Fibroblast of lung (primary cell): ENCODE measurements at places on chromosomes 12 and 14. TPM values are rescaled to one million over a fixed set of nuclear protein-coding genes. Genes with fewer than 3 reads are reported as not detected.

DNA sequence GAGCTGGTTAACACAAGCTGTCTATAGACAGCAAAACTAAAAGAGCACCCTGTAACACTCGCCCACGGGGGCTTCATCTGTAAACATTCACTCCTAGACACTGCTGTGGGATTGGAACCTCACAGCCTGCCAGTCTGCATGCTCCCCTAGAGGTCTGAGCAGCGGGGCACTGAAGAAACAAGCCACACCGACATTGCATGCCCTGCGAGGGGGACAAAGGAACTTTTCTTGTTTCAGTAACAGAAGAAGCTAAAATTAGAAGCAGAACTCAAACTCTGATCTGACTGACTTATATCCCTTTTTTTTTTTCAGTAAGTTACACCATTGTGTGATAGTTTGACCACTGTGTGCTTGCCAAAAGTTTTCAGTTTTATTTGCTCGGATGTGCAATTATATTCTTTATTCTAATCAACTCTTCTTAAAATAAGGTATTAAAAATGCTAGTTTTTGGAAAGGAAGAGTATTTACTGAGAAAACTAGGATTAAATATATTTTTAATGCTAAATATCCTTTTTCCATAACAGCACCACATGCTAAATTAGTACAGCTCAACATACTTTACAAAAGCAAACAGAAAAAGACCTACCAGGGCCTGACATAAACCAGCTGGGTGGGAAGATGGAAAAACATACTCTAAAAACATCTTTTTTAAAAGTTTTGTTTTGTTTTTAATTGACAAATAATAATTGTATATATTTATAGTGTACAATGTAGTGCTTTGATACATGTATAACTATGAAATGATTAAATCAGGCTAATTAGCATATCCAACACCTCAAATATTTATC is 100.2 kb downstream of the EPS8 start:
- DNase-seq: peak; percentile 48

DNA sequence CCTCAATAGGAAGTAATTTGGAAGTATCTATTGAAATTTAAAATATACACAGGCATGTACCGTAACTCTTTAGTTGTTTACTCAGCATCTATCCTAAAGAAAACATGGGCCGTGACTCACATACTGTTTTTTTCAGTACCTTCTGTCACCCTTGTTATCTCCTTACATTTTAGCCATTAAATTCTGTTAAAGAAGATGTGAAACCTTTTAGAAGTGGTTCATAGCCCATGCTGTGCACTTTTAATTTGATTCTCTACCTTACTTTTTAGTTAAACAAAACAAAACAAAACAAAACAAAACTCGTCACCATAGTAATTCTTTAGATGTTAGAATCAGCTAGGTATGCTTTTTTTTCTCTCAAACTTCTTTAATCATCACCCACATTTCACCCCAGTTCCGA is 494.4 kb upstream of the RGS6 start:
- no peak for DNase-seq

The ZDHHC22 gene
- total RNA-seq: not detected in 2 replicates

The P2RX7 gene
- total RNA-seq: 16.7 and 17.2 TPM in 2 replicates

GRCh38 chr14:74356892-74357575 is 8.8 kb downstream of the VRTN start:
- DNase-seq: no peak

DNA sequence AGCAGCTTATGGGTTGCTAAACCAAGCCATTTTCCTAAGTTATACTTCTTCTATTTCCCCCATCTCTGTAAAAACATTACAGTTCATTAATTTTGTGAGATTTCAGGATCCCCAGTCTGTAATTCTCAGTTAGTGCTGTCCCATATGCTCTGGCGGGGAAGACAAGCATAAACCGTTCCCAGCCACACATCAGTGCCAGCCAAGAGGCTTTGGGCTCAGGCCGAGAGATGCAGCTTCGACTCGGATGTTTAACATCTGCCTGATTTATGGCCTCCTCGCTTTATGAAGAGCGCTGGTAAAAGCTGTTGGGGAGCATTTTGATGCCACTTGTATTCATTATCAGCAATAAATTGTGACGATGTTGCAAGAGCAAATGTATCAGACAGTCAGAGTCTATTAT is 349.1 kb upstream of the CCDC196 start:
- DNase-seq: no peak

DNA sequence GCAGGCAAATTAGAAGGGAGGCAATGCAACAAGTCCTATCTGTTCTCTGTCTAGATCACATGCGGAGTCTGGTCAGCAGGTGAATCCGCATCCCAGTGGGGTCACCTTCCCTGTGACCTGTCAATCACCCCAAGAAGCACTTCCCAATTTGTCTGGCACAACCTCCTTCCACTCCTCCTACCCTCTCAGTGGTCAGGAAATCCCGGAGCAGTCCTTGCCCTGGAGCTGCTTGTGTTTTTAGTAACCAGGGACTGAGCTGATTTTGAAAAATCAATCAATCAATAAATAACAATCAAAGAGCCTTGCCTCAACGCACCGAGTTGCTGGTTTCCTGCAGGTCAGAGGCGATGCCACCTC is 572 bp upstream of the ACSS3 start:
- DNase-seq: peak; percentile 61

DNA sequence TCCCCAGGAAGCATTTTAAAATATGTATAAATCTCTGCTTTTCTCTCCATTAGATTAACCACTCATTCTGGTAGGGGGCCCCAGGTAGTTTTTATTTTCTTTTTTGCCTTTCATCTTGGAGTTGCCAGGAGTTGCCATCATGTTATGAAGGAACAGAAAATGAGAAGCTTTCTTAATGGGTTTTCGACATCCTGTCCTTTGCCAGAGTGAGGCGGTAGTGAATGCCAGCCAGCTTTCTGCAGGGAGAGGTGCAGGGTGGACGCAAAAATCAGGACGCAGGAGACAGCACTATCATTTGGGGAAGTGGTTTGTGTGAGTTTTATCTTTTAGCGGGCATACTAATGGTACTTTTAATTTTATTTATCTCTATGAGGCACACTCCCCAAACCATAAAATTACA is 1.7 kb downstream of the RASSF8 start:
- DNase-seq: peak; percentile 45

GRCh38 chr12:51855586-51856428 is 7.3 kb upstream of the FIGNL2 start:
- peak; percentile 81 for DNase-seq

The KRT4 gene
- under 0.01 TPM in 2 replicates for total RNA-seq

The RNASE2 gene
- total RNA-seq: not detected in 2 replicates

GRCh38 chr12:82874945-82875344 is 188.2 kb downstream of the TMTC2 start:
- peak; percentile 79 for DNase-seq

GRCh38 chr14:25048170-25049016 is 1.6 kb downstream of the STXBP6 start:
- DNase-seq: peak; percentile 87

DNA sequence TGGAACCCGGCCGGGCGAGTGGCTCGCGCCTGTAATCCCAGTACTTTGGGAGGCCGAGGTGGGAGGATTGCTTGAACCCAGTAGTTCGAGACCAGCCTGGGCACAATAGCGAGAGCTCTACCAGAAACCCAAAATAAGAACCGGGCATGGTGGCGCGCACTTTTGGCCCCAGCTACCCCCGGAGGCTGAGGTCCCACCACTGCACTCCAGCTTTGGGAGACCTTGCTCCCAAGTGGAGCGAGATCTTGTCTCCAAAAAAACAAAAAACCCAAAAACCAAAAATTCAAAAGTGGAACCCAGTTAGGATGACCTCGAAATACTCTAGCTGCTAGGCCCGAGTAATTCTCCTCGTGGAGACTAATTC is 769 bp upstream of the VTI1B start:
- DNase-seq: no peak

- DNase-seq: no peak
These were observed 401.6 kb downstream of the FOXG1 start for GRCh38 chr14:29168149-29168548.

The OAS2 gene
- 2.3 and 3.1 TPM in 2 replicates for total RNA-seq

The PTCSC3 gene
- not detected in 2 replicates for total RNA-seq

DNA sequence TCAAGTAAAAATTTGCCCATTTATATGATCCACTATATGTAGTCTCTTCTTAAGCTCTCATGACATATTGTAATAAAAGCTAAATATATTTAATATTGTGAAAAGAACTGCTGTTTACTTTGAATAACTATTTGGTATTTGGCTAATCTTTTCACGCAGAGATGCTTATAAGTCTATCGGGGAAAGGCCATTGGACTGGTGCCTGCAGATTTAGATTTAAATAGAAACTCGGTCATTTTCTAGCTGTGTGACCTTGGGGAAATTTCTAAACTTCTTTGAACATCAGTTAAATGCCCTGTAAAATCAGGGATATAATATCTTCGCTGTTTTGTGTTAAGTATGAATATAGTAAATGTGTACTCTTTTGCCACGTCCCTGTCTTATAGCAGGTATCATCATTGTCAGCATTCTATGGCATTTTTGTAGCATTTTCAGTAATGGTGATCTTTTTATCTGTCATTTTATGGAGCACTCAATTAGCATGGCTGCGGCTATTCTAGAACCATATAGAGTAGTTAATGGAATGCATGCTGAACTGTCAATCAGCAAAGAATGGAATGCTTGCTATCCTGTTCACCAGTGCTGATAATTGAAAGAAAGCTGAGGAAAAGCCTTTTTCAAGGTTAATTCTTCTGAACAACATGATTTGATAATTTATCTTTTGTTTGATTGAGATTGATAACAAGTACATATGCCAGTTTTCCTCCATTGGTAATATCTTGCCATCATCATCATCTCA is 181.2 kb downstream of the TMTC2 start:
- DNase-seq: no peak
